ENCODE measurements at places on chromosomes 11 and 22.

GRCh38 chr22:37664249-37665101 lies 6.0 kb downstream of the PDXP start:
- DNase-seq = no peak

DNA sequence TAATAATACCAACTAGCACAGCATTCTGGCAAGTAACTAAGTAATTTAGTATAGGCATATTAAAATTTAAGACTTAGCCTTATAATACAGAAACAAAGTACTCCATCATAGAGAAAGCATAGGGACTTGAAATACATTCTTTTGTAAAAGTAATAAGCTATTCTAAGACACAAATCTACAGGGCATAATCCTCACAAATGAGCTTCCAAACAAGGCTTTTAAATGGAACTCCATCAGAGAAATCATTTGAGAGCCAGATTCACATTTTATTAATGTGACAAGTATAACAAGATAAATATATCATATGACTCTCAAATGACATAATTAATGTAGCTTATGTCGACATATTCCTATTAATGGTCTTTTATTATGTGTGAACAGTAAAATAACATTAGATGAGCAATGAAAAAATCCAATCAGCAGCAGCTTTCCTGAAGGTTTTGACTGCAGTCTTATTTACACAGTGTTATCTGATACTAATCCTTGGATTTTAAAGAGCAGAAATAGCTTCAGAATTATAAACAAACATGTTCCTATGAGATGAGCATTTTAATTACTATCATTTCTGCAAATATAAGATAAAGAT lies 241.4 kb downstream of the TTC28 start:
- no peak for DNase-seq

DNA sequence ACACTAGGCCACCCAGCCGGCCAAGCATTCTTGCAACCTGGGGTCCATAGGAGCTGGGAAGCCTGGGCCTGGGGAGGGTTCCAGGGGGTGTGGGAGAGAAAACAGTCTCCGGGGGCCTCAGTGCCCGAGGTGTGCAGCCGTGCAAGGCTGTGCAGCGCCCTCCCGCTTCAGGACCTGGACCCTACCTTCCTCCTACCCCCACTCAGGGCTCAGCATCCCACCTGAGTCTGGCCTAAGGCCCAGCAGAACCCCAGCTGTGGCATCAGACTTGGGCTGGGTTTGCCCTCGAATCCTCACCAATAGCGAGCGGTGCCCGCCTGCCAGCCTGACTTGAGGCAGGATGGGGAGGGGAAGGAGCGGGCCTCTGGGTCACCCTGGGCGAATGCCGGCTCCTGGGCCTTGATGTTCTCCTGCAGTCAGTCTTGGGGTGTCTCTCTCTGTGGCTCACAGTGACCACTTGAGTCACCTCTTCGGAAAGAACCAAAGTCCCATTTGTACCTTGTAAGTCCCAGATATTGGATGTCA lies 53.6 kb upstream of the PPARA start:
- DNase-seq = no peak

- no peak for DNase-seq
These were observed 453.9 kb upstream of the CCDC179 start for GRCh38 chr11:23314162-23314561.

DNA sequence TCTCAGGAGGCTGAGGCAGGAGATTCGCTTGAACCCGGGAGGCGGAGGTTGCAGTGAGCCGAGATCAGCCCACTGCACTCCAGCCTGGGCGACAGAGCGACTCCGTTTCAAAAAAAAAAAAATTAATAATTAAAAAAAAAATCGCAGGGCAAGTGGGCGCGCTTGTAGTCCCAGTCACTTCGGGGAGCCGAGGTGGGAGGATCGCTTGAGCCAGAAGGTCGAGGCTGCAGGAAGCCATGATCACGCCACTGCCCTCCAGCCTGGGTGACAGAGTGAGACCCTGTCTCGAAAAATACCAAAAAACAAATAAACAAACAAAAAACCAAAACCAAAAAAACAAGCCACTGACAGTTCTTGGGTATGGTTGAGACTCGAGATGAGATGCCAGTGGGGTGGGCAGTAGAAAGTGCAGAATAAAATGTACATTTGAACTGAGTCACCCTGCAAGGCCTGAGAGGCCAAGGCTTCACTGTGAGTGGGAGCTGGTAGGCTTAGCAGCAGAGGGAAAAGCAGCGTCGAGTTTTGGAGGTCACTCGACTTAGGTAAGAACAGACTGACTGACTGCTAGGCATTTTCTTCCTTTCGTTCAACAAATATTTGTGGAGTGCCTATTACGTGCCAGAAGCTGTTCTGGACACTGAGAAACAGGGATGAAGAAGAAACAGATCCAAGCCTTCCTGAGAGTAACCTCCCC lies 635 bp upstream of the LDHA start:
- no peak for DNase-seq

- no peak for DNase-seq
These were observed 222.5 kb downstream of the MN1 start for GRCh38 chr22:27578937-27579617.

GRCh38 chr11:1360835-1361357 lies 28.8 kb upstream of the BRSK2 start:
- DNase-seq = no peak

DNA sequence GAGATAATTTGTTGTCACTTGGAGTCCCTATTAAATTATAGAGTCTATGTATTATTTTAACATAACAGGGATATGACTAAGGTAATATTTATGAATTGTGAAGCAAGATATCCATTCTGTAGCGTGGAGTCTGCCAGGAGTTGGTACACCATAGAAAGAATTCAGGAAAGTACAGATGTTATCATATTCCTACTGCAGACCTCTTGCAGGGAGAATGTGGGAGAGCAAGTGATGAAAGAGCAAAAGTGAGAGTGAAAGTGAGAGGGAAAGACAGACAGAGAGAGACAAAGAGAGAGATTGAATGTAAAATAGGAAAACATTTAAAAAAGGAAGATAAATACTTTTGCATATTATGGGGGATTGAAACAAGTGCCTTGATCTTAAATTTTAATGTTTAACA lies 468.8 kb downstream of the CNTN5 start:
- DNase-seq = no peak

DNA sequence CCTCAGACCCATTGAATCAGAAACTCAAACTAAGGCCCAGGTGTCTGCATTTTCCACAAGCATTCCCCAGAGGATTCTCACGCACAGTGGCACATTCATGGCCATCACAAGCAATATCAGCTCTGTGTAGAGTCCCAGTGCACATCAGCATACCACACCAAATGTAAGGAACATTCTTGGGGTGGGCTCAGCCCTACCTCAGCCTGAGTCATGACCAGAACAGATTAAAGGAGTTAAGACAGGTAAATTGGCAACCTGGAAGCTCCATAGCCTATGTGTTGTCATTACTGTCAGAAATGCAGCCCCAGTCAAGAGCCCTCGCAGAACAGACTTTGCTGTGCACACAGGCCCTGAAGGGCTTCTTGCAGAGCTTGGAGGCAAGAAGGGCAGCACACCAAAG lies 53.1 kb downstream of the OPCML start:
- DNase-seq = no peak

Measured in common myeloid progenitor, CD34-positive (primary cell).